Activated T-helper 1 cell treated with anti-CD3 and anti-CD28 coated beads, Interleukin-2, amount 50 U/mL, for 16 hours (primary cell): ENCODE measurements at places on chromosomes 5 and 9.
A peak's percentile ranks its signal among the peaks of the same experiment; 100 is the strongest.

- DNase-seq: no peak
These were observed 9.9 kb downstream of the SNCB start for GRCh38 chr5:176620333-176620981.

- no peak for DNase-seq
These were observed 202.1 kb upstream of the SLC30A5 start for GRCh38 chr5:68891718-68892117.

DNA sequence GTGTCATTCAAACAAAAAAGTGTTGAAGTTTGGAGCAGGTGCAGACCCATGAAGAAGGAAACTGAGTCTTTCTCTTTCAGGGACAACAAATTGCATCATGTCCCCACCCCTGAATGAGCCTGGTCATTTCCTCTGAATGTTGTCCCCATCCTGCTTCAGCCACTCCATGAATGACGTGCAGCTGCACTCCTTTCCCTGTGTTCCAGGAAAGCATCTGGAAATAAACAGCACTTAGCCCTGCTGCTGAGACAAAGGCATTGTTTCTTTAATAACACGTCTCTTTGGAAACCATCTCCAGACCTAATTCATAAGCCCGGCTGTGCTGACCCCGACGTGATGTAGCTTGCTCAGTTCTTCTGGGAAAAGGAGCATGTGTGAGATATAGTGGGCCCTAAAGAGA lies 682.3 kb downstream of the BRINP1 start:
- no peak for DNase-seq

DNA sequence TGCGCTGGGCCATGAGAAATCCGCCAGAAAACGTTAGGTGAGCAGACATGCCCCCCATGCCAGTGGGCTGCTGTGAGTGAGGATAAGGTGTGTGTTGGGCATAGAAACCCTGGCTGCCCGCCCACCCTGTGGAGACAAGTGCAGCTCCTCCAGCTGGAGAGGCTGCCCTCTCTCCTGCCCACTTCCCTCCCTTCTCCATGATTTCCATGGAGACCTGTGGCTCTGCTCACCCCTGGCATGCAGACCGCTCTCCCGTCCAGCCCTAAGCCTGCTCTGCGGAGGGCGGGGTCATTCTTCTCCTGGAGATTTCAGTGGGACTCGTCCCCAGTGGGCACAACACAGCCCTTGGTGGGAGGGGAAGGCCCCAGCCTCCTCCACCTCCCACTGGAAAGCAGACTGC lies 133.0 kb upstream of the FAM120A start:
- DNase-seq: no peak

- no peak for DNase-seq
These were observed 75.6 kb downstream of the ARHGEF28 start for GRCh38 chr5:73701566-73701965.

- DNase-seq: no peak
These were observed 448.0 kb downstream of the SPOCK1 start for GRCh38 chr5:137051161-137051560.

- no peak for DNase-seq
These were observed 374.5 kb upstream of the RORB start for GRCh38 chr9:74122661-74123060.

DNA sequence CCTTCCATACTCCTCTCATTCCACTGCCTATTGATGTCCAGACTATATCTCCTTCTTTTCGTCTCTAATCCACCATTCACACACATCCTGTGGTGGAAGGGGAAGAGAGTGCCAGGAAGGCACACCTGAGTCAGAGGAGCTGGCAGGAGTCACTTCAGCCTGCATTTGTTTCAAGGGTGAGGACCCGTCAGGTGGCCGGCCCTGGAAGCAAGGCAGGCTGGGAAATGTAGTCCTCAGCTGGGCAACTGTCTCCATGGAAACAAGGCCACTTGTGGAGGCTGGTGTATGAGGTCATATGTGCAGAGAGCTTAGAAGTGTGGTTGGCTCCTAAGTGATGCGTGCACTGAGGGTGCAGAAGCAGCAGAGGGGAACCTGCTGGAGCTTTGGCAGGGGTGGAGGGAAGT lies 278.4 kb downstream of the NSG2 start:
- no peak for DNase-seq

DNA sequence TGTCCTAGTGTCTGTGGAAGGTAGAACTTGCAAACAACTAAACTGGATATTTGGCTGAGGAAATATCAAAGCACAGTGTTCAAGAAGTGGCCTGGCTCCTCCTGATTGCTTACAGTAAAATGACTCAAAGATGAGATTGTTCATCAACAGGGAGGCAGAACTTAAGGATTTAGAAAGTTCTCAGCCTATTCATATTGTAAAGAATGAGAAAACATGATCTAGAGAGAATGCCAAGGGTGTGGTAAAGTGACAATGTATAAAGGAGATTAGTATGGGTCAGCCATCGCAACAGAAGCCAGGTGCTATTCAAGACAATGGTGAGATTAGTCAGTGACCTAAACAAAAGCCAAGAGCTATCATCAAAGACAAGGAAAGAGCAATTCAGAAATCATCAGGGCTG lies 372.3 kb downstream of the SPOCK1 start:
- no peak for DNase-seq

DNA sequence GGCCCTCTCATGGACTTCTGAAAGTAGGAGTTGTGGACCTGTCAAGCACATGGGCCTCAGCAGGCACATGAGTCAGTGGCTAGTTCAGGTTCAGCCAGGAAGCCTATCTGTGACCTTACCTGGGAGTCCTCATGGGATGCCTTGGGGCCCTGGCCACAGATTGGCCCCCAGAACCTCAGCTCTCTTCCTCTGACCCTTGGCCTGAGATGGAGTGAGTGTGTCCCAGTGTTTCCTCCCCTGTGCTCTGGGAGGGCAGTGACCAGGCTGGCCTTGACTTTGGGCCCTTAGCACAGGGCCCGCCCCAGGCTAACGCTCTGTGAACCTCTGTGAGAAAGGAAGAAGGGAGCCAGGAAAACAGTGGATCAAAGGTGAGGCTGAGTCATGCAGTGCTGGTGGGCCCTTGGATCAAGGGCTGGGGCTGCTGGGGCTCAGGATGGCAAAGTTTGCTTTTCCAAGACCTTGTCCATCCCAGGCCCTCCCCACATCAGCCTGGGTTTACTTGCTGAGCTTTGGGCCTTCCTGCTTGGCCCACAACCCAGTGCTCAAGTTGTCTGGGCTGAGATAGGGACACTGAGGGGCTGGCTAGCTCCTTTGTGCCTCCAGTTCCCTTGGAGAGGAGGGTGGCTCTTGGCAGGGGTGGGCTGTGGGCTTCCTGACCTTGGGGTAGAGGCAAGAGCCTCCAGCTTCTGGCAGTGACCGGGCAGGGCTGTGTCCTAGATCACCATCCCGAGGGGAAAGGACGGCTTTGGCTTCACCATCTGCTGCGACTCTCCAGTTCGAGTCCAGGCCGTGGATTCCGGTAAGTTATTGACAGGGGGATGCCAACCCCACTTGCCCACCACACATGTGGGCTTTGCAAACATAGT lies 41.4 kb downstream of the RGS3 start:
- DNase-seq: no peak

DNA sequence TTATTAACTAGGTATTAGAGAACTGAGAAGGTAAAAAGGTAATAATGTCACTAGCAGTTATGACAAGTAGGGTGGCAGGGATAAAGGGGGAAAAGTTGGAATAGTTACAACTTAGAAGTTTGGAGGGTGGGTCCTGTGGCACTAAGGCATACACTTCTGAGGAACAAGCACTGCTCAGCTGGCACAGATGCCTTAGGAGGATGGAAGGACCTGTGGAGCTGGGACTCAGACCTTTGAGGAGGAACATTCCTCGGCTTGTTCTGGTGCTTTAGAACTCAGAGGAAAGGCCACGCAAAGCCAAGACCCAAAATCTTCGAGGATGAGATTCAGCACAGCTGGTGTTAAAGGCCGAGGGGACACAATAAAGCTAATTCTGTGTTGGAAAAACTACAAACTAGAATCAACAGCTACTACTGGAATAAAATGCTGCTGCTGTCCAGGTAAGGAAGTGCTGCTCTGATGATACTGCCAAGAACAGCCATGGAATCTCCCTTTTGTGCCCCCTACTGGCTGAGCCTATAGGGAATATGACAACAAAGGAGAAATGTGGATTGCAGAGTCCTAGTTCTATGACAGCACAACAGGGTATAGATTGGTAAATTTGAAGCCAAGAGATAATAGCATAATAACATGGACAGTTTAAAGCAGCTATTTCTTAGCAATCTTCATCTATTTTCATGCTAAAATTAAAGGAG lies 126.7 kb downstream of the SLC25A46 start:
- no peak for DNase-seq

GRCh38 chr5:84191281-84191680 lies 193.4 kb downstream of the EDIL3 start:
- DNase-seq: no peak

GRCh38 chr9:129612815-129613519 lies 7.9 kb downstream of the C9orf50 start:
- DNase-seq: no peak

DNA sequence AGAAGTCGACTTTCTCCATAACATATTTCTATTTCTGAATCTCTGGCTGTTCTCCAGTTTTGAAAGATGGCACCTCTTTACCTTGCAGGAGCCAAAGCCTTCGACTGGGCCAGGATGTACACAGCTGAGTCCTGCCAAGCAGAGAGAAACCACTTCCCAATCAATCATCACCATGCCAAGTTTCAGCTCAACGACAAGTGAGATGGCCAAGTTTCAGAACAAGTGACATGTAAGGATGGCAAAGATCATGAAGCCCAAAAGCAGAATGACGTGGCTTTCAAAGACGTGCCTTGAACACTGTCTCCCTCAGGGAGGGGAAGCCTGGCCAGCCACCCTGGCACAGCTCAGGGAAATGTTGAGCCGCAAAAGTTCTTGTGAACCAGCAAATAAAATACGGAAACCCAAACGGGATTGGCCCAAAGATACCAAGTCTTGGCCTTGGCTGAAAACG lies 17.7 kb downstream of the STK10 start:
- no peak for DNase-seq

GRCh38 chr5:137684761-137685160 lies 51.1 kb downstream of the KLHL3 start:
- DNase-seq: no peak

- no peak for DNase-seq
These were observed 19.2 kb upstream of the POMT1 start for GRCh38 chr9:131483319-131484050.

DNA sequence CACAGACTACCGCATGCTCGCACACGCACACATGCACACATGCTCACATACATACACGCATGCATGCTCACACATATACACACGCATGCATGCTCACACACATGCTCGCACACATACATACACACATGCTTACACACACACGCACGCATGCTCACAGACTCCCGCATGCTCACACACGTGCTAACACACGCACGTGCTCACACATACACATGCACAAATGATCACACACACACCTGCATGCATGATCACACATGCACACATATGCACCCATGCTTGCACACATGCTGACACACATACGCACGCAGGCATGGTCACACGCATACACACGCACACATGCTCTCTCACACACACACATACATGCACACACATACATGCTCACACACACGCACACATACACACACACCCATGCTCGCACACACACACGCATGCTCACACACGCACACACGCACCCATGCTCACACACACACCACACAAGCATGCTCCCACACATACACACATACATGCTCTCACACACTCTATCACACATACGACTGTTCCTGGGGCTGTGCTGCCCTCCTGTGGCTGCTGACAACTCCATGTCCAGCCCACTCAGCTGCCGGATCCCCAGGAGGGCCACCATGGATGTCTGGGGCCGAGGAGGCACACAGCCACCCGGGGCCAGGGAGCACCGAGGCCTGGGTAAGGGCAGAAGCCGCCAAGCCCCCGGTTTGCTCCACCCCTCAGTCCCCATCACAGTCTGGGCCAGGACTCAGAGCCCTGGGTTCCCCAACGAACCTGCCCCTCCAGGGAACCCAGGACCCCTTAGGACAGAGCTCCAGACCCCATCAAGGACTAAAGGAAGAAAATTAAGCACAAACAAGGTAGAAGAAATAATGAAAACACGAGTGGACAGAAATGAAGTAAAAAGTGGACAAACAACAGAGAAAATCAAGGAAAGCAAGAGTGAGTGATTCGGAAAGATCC lies 31.4 kb upstream of the EGFL7 start:
- peak; percentile 67 for DNase-seq

GRCh38 chr5:945691-946551 lies 53.2 kb downstream of the TRIP13 start:
- DNase-seq: no peak

DNA sequence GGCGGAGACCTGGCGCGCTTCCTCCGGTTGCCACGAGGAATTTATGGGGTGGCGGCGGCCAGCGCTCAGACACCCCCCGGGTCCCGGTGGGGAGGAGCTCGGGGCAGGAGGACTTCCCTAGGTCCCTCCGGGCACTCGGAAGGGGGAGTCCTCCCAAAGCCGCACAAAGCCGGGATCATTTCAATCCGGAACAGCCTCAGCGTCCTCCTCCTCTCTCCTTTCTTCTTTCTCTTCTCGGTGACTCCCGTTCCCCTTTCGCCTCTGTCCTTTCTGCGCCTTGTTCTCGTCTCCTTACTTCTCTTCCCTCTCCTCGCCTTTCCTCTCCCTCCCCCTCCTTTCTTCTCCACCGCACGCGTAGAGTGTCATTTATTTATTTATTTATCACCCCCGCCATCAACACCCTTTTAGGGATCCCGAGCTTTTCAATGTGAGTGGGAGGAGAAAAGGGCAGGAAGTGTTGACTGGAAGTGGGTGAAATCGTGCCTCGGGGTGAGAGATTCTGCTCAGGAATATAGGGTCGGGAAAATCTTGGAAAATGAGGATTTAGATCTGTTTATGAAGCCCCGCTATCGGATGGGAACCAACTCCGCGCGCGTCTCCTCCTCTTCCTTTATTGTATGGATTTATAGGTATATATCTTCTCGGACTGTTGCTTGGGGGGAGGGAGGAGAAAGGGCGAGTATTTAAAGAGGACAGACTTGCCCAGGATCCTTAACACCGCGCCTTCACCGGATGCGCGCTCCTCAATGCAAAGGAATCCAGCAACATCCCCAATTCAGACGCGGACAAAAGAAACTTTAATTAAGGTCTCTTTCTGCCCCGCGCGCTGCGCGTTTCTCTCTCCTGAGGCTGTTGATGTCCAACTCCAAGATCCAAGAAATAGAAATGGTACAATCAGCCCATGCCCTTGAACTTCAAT lies 2.0 kb upstream of the ZNF462 start:
- no peak for DNase-seq

DNA sequence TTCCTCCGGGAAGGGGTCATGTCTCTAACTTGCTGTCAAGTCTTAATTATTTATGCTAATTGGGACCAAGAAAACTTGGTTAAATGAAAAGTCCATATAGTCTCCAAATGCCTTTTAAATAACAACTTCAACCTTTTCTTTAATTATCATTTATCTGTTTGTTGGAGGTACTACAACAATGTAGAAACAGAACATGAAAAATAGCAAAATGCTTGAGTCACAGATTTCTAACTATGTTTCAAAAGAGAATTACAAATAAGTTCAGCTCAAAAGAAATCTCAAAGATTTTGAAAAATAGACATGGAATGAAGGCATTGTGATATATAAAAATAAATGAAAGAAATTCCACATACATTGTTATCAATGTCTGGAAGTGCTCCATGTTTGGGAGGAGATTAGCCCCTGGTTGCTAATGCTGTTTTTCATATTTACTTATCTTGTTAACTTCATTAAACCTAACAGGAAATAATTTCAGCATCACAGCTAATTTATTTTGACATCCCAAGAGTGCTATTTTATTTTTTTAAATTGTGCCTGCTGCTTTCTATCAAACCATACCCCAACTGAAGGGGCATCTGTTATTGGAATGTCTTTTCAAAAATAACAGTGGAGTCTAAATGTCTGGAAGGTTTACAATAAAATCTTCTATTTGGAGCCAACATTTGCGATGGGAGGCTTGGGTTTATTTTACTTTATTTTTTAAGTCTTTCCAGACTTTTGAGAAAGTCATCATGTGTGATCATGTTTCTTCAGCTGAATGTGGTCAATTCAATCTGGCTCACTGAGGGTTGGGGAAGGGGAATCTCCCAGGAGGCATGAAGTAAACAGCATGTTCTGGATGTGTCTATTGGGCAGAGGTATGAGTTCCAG lies 53.1 kb upstream of the ANKRD55 start:
- no peak for DNase-seq
